ENCODE measurements at places on chromosomes 13 and 19. TPM values are rescaled to one million over a fixed set of nuclear protein-coding genes. Genes with fewer than 3 reads are reported as not detected.

DNA sequence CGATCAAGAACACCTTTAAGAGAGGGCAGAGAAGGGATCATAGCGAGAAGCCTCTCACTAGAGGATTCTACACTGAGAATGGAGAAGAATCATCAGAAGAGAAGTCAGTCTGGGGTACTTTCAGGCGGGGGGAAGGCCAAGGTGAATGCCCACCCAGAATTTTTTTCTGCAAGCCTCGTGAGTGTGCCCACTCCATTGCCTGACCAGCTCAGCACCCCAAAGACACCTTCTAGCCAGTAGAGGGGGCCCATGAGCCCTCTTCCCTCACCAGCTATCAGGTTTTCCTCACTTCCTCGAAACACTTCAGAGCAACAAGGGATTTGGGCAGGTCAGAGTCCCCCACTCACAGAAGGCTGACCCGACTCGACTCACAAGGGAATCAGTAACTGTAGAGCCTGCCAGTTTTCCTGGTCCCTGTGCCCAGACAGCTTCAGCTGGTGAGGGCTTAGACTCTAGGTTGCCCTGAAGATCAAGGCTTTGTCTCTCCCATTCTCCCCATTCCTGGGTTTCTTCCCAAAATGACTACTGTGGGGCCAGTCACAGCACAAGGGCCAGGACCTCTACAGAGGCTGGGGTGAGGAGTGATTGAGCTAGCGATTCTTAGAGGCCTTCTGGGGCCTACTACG, 18.4 kb downstream of the NLRP13 start:
- DNase-seq, result no peak

GRCh38 chr13:106561551-106562170, 6.3 kb downstream of the ARGLU1 start:
- DNase-seq, result peak; percentile 59

GRCh38 chr19:18662972-18663732, 20.3 kb upstream of the CRTC1 start:
- no peak for DNase-seq

DNA sequence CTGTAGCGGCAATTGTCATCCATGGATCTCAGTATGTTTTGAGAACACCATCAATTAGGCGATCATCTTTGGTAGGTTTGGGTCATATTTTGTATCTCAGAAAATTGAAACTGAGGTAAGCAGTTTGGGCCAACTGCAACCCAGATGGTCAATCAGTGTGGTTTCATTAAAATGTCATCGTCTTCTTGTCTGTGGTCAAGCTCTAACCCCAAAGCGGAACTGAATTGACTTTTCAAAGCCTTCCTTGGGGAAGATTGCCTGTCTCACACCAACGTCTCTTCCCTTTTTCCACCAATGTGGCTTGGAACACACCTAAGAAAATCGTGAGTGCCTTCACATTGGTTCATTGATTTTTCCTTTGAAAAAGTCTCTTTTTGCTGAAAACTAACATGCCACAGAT, 56.3 kb upstream of the UBAC2 start:
- no peak for DNase-seq

ZNF610 gene
- 0.86 TPM for total RNA-seq

GRCh38 chr19:40928850-40929249, 46.8 kb upstream of the CYP2A7 start:
- no peak for DNase-seq

- peak; percentile 51 for DNase-seq
These were observed 4.6 kb upstream of the SSBP4 start for GRCh38 chr19:18414504-18415177.

DNA sequence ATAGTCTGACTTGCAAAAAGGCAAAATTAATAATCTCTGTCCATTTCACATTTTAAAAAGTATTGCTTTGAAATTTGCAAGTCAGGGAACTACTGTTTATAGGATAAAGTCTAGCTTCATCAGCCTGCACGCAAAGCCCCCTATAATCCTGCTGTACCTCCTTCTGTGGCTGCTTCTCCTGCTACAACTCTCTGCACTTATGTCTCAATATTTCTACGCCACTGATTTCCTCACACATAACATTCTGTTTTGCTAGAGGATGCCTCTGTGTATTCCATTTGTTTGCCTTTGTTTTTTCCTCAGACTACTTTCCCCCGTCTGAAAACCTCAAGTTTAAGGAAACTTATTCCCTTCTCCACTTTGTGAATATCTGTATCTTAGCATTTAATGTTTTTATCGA, 389.9 kb downstream of the RFC3 start:
- no peak for DNase-seq

CCL25 gene
- total RNA-seq, result not detected

- no peak for DNase-seq
These were observed 4.8 kb downstream of the TSKS start for GRCh38 chr19:49758292-49758691.

ZNF443 gene
- total RNA-seq, result 3.9 TPM

FXYD7 gene
- total RNA-seq, result 4.9 TPM

GRCh38 chr13:34506796-34507195, 435.3 kb upstream of the NBEA start:
- DNase-seq, result no peak

DNA sequence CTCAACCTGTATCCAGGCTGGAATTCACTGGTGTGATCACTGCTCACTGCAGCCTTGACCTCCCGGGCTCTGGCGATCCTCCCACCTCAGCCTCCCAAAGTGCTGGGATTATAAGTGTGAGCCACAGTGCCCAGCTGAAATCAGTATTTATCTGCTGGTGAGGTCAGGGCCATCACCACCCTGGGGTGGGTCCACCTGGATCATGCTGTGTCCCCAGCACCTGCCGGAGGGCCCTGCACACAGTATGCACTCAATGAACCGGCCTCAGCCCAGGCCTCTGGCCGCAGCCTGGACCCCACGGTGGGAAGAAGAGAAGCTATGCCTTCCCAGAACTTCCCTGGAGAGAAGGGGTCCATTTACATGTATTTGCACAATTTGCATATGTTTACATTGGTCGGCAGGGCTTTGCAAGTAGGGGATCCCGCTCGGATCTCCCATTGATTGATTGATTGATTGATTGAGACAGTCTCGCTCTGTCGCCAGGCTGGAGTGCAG, 2.6 kb upstream of the SLC5A5 start:
- DNase-seq, result no peak

- DNase-seq, result peak; percentile 65
These were observed 4.4 kb downstream of the ATP12A start for GRCh38 chr13:24684600-24684998.

GRCh38 chr13:106407338-106407737, 128.1 kb downstream of the EFNB2 start:
- DNase-seq, result no peak

DNA sequence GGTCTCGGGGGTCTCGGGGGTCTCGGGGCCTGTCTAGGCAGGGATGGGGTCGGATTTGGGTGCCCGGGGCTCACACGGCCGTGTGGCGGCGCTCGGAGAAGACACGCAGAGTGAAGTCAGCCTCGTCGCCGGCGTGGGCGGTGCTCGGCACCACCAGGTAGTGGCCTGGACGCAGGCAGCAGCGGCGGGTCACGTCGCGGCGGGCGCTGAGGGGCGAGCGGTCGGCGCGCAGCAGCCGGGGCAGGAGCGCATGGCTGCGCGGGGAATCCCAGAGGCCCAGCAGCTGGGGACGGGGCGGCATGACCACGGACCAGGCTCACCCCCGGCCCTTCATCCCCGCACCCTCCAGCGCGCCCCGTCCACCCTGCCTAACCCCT, 8.2 kb downstream of the CAPN12 start:
- DNase-seq, result peak; percentile 58

GRCh38 chr13:23516702-23517101, 53.5 kb upstream of the TNFRSF19 start:
- no peak for DNase-seq

- DNase-seq, result no peak
These were observed 1.3 kb upstream of the SNAPC2 start for GRCh38 chr19:7918615-7919421.

DNA sequence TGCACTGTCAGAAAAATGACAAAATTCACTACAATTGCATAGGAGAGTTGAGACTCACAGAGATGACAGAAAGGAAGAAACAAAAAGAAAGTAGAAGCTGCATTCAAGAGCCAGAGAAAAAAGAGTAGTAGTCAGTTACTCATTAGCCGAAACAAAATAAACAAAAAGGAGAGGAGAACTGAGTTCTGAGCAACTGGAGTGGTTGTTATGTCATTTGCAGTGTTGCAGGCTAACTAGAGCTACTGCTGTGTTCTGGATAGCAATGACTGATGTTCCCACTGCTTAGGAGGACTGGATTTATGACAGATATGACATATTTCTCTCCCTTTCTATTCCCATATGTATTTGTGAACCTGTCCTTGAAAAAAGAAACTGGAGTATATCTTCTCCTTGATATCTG, 482.6 kb downstream of the RFC3 start:
- no peak for DNase-seq

Measured in natural killer cell (primary cell).